ENCODE measurements at places on chromosomes 2 and 18.

DNA sequence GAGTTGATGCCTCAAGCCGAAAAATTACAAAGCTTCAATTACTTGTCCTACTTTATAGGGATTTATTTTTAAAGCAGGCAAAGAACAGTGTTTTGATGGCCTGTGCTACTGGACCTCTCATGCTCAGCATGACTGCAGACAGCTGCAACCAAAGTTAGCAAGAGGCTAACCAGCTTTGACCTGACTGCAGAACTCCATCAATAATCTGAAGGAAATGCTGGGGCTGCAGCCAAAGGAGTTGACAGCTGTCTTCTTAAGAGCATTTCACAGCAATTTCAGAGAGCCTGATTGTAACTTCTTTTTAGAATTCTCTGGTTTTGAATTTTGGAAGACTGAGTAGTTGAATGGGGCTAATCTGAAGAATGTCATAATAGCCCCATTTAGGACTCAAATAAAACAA, 46.5 kb upstream of the SESTD1 start:
- no peak for DNase-seq

GRCh38 chr18:79498662-79499061, 102.9 kb downstream of the NFATC1 start:
- no peak for DNase-seq

- DNase-seq = no peak
Observed at GRCh38 chr18:50832754-50833153, 12.9 kb upstream of the MRO start.

DNA sequence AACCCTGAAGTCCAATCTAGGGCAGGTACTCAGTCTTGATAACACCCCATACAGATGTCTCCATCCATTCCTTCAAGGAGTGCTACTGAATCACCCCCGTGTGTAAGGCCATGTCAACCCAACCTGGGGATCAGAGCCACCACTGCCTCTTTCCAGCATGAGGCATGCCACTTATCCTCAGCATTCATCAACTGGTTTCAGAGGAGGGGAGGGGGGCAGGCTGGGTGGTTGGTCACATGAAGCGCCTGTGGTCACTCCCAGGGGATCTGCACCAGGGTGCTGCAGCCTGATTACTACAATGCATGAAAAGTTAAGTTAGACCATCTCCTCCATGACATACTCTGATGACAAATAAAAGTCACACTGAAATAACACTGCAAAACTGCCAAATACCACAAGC, 65.0 kb downstream of the UXS1 start:
- no peak for DNase-seq

DNA sequence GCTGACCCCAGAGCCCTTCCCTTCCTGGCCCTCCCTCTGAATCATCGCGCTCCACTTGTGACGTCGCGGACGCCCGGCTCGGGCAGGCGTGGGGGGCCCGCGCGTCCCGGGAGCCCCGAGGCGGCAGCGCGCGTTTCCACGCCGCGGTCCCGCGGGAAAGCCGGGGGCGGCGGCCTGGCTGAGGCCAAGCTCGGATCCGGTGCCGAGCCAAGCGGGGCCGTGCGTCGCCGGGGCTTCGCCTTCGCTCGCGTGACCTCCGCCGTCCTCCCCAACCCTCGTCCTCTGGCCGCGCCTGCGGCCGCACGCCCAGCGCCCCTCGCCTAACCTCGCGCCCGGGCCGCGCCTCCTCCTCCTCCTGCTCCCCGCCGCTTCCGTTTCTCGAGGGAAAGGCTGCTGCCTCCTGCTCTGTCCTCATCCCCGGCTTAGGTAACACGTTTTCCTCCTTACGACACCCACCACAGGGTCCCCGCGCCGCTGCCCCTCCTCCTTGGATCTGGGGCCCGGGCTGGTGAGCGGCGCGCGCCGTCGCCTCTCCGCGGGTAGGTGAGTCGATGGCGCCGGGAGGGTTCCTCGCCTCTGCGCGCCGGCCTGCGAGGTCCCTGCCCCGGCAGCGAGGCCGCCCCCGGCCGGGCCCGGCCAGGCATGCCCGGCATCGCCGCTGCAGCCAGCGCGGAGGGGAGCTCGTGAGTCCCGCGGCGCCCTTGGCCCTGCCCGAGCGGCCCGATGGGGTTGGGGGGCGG, at the start of gene INPP1:
INPP1 (plus strand) TSS at position 54 of the 740 bp plus-strand sequence. CDS start 16,514 bp downstream, outside the sequence.
- DNase-seq = no peak

GRCh38 chr2:200356321-200356720, 49.8 kb downstream of the SPATS2L start:
- no peak for DNase-seq

DNA sequence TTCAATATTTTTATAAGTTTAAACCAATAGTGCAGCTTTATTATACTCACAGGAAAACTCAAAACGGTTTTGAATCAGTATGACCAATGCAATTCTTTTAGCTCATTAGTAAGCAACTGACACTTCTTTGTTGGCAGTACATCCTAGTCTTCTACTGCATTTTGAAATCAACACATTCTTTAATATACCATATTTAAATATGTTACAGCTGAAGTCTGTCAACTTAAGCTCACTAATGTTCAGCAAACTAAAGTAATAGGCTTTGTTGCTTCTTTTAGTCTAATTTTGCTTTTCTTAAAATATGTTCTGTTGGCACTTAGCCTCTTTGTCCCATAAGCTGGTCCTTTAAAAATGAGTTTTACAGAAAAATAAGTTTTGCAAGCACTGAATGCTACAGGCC, 55.4 kb upstream of the CCBE1 start:
- DNase-seq = no peak

Data from activated T-helper 1 cell treated with Interleukin-2 at 50 U/mL for 16 hours (primary cell).